Activated naive CD8-positive, alpha-beta T cell treated with anti-CD3 and anti-CD28 coated beads, Interleukin-2, amount 10 ng/mL, durations not matched to agents 7 days and 5 days (primary cell): ENCODE measurements at places on chromosomes 3 and 15.

- DNase-seq = no peak
Measured at GRCh38 chr3:197372047-197372661, 73.7 kb upstream of the DLG1 start.

DNA sequence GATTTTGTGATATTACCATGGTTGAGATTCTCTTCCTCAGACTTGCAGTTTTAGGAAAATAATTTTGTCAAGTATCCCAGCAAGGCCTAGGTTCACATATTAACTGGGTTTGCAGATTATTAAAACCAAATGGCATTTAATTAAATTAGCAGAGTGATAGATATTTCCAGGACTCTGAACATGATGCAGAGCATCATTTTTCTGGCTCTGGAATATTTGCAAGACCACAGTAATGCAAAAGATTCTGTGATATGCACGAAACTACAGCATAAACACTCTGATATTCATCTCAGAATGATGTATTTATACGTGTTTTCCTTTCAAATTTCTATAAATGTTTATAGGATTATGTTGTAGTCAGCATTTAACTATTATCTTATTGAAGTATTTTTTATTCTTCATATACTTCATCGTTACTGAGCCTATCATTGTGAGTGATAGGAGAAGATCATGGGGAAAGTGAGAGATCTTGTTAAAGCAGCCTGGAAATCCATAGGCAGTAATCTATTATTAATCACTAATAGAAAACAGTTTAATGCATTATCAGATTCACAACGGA, 1245.6 kb downstream of the OTOL1 start:
- DNase-seq = no peak

- DNase-seq = no peak
Measured at GRCh38 chr3:139588450-139588849, 48.9 kb upstream of the RBP1 start.

- DNase-seq = no peak
Measured at GRCh38 chr3:177468331-177468730, 271.0 kb upstream of the TBL1XR1 start.

DNA sequence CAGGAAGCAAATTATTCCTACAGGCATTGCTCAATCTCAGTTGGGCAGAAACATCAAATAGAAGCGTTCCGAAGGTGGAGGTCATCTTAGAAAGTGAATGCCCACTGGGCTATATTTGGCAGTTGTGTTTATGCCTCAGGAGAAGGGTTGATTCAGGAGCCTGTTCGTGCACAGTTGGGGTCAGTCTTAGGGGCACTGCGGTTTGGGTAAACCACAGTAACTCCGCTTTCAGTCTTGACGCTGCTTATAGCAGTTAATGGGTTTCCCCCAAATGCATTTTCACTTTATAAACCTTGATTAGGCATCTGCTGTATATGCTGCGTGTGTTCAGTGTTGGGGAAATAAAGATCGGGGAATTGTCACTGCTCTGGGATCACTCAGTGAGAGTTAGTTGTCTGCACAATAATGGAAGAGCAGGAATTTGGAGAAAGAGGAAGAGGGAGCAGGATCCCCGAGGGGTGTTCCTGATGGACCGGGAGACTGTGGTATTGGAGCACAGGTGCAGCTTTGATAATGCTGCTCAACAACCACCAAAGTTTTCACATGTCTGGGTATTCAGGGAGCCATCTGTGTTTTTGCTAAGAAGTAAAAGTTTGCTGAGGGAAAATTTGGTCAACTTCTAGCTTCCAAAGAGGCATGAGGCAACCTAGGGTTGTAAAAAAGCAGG, 124.3 kb upstream of the EIF1B start:
- no peak for DNase-seq

- DNase-seq = no peak
Measured at GRCh38 chr15:82832601-82833361, 23.4 kb downstream of the WHAMM start.

DNA sequence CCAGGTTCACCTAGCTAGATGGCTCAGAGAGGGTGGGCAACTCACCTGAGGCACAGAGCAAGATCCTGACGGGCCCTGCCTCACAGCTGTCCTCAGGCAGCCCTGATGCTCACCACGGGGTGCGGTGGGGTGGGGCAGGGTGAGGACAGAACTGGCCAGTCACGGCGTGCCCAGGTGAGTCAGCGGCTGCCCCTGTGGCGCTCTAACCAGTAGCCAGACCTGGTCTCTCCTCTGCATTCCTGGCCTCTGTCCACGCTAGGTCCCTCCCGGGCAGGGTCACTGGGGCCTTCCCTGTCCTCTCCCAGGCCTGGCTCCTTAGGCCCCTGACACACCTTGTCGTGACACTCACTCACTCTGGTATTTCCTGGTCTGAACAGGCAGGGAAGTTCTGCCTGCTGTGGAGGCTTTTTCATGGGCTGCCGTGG, 901 bp downstream of the ALS2CL start:
- DNase-seq = no peak

GRCh38 chr3:189699885-189700284, 68.7 kb downstream of the TP63 start:
- DNase-seq = no peak

GRCh38 chr3:14208977-14209394, 30.4 kb downstream of the LSM3 start:
- DNase-seq = no peak

- DNase-seq = no peak
Measured at GRCh38 chr15:65646486-65646885, 24.7 kb downstream of the SLC24A1 start.

- DNase-seq = no peak
Measured at GRCh38 chr3:141320399-141321108, 47.8 kb upstream of the ZBTB38 start.

GRCh38 chr15:40439960-40440742, 602 bp upstream of the BAHD1 start:
- DNase-seq = peak; percentile 55

GRCh38 chr3:123092243-123092642, 25.4 kb downstream of the PDIA5 start:
- DNase-seq = no peak

DNA sequence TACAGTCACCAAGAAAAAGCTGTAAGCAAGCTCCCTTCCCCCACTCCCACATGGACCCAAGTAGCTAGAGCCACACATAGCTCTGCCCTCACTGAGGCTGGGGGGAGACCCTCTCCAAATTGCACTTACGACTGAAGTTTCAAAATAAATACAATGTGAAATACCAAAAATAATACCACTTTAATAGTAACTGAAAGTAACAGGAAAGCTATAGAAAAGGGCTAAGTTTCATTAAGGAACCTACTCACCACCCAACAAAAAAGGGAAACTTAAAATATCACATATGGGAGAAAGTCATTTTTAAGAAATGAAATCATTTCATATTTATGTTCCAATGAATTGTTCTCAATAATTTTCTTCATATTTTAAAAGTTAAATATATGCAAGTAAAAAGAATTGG, 130.4 kb upstream of the UBE2E2 start:
- DNase-seq = no peak

DNA sequence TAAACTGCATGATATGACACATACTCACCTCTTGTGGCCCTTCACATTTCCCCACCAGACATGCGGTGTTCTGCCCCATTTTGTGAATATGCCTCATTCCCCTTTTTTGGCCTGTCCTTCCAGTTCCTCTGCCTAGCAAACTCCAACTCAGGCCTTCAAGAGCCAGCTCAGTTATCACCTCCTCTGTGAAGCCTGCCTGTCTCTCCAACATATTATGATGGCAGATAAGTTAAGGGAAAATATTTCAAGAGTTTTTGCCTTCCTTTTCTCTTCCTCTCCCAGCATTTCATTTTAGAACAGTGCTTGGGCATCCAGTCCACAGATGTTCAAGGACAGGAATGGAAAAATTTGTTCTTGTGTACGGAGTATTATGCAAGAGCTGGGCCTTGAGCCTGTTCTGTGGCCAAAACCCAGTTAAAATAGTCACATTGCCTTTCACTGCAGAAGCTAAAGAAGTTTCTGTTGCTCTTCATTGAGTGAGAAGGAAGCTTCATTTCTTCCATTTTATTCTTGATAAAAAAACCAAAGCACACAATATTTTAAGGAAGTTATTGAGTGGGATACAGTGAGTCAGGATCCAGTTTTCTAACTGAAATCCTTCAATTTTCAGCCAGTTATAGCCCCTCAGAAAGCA, 192.0 kb downstream of the GHSR start:
- no peak for DNase-seq

- peak; percentile 14 for DNase-seq
Measured at GRCh38 chr3:52401551-52401950, 43.4 kb downstream of the SEMA3G start.

DNA sequence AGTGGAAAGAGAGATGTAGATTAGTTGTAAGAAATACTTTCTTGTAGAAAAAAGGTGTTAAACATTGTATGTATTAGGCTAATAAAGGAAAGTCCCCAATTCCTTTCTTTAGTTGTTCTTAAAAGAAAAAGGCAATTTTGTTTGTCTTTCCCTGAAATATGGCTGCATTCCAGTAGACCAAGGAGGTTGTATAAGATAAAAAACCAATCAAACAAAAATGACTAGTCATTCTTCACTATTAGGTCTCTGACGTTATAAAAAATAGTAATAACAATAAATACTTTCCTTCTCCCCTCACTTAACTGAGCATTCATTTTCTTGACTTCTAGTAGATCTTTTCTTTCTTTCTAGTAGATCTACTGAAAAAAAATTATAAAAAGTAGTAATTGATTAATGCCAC, 8.6 kb upstream of the PPM1L start:
- DNase-seq = no peak

- no peak for DNase-seq
Measured at GRCh38 chr3:45870099-45870498, 16.2 kb upstream of the CCR9 start.

DNA sequence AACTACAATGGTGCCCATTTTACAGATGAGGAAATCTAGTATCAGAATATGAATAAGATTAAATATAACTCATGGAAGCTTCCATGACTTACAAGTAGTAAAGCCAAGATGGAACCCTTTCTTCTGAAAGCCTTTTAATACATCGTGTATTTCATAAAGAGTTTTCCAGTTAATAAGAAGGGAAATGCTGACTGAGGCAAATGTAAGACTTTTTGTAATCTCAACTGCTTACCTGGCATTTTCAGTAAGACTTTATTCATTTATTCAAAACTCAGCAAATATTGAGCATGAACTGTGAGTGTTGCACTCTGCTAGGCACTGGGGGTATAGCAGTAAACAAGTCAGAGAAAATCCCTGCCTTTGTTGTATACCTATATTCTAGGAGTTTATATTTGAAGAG, 256.4 kb upstream of the THRB start:
- no peak for DNase-seq

- DNase-seq = no peak
Measured at GRCh38 chr3:183217548-183218332, 35.3 kb upstream of the B3GNT5 start.

DNA sequence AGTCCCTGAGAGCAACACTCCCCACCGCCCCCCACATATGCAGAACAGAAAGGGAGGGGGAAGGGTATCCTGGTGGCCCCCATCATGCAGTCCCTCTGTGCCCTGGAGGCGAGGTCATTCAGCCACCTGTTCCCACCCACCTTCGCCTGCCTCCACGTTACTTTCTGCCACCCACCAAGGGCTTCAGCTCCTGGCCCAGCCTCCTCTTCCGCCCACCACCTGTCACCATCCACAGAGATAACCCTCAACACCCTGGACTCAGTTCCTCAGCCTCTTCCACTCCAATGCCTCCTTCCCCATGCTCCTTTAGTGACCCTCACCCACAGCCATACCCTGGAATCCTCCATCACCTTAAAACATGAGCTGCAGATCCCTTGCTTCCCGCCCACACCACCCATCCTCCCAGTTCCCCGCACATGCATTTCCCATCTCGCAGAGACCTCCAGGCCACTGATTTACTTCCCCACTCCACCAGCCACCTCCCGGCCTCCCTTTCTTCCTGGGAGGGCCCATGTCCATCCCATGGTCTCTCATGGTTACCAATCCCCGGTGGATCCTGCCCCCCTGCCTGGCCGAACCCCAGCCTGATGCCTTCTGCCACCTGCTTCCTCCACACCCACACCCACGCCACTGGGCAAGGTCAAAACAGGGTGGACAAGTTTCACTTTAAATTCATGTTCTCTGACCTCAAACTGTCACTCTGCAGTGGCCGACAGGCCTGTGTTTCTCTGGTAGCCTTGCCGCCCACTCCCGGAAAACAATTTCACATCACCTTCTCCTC, 18.2 kb downstream of the HOMER2 start:
- DNase-seq = no peak

DNA sequence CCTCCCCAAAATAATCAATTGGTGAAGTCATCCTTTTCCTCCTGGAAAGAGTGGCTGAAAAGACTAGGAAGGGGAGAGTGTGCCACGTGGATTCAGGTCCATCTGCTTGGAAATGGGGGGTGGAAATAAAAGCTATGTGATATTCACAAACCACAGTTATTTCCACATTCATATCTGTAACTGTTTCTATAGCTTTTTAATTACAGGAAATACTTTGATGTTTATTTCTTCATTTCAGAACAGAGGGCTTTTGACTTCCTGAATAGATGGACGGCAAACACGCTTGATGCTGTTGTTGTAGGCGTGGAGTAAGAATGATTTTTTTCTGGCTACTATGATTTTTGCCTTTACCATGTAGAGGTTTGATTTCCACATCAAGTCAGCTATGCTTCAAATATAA, 10.1 kb downstream of the AADACL2 start:
- no peak for DNase-seq

DNA sequence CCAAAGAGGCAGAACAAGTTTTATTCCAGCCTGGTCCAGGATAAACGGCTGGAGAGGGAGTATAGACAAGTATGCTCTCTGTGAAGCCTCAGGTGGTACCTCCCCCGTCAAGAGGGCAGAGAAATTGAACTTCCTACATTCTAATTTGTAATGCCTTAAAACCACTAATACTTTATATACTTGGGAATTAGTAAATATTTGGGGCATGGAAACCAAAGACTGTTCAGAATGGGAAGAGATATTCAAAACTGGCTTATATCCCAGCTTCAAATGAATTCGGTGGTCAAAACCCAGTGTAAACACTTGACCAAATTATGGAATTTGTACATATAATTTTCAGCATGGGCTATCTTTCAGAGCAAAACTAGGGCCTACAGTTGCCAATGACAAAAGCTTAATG, 122.6 kb downstream of the FBN1 start:
- DNase-seq = no peak

DNA sequence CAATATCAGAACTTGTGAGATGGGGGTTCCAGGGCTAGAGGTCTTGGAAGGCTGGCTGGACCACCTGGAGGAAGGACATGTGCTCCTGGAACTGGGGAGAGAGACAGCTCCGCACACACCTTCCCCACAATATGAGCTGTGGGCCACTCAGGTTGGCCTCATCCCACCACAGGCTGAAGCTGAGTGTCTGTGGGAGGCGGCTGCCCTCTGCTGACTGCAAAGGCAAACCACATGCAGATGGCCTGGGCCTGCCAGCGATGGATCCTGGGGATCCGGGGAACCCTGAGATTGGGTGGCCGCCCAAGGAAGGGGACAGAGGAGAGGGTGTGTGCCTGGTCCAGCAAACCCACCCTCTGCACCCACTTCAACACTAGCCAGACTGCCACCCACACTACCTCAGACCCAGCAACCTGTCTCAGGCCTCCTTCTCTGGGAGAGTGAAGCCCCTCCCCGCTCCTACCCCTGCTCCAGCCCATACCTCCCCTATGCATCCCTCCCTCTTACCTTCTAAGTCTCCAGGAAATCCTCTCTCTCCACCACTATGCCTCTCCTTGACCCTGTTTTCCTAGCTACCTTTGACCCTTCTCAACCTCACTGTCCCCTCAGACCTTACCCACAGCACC, 44.8 kb downstream of the CYP11A1 start:
- DNase-seq = peak; percentile 76

GRCh38 chr3:72343078-72343477, 505.2 kb downstream of the SHQ1 start:
- DNase-seq = no peak

GRCh38 chr3:4565809-4566501, 72.8 kb downstream of the ITPR1 start:
- no peak for DNase-seq

- no peak for DNase-seq
Measured at GRCh38 chr3:112338021-112338726, 5.2 kb downstream of the CD200 start.
